ENCODE measurements at places on chromosomes 2 and 18. TPM values are rescaled to one million over a fixed set of nuclear protein-coding genes. Genes with fewer than 3 reads are reported as not detected.

Gene MAP3K19
- not detected for total RNA-seq

Gene FBXO48
- total RNA-seq, result 1.2 TPM

GRCh38 chr2:154724194-154724797 is 25.8 kb downstream of the KCNJ3 start:
- H3K4me3 ChIP-seq, result no peak overlapping the region
- peaks cover 16% of the 10 kb centered on the region for H3K36me3 ChIP-seq
- DNase-seq, result no peak

DNA sequence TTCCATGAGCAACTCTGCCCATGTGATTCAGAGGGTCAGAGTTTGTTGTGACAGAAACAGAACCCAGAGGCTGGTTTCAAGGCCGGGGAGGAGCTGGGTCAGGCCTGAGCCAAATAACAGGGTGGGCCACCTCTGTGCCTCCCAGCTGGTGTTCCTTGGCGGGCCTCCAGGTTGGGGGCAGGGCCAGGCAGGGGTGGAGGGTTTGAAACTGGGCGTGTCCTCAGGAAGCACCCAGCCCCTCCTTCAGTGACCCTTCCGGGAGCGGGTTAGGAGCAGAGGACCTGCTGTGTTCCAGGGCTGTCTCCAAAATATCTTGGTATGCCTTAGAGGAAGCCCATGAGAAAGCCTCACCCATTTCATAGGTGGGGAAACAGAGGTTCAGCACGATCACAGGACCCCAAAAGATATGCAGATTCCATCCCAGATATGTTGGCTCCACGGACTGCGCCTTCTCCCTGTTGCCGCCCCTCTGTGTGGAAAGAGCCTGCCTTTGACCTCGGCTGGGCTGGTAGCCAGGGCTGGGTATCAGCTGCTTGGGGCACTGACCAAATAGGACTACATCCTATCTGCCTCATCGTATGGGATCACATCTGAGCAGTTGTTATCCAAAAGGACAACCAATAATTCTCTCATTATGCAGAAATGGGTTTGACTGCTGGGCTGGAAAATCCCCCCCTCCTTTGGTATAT is 74.8 kb upstream of the GLI2 start:
- DNase-seq, result no peak
- no peak overlapping the region for H3K27ac ChIP-seq
- peaks cover 4% of the 10 kb centered on the region for H3K36me3 ChIP-seq
- H3K27me3 ChIP-seq, result peaks cover 48% of the 10 kb centered on the region
- H3K4me3 ChIP-seq, result no peak overlapping the region

DNA sequence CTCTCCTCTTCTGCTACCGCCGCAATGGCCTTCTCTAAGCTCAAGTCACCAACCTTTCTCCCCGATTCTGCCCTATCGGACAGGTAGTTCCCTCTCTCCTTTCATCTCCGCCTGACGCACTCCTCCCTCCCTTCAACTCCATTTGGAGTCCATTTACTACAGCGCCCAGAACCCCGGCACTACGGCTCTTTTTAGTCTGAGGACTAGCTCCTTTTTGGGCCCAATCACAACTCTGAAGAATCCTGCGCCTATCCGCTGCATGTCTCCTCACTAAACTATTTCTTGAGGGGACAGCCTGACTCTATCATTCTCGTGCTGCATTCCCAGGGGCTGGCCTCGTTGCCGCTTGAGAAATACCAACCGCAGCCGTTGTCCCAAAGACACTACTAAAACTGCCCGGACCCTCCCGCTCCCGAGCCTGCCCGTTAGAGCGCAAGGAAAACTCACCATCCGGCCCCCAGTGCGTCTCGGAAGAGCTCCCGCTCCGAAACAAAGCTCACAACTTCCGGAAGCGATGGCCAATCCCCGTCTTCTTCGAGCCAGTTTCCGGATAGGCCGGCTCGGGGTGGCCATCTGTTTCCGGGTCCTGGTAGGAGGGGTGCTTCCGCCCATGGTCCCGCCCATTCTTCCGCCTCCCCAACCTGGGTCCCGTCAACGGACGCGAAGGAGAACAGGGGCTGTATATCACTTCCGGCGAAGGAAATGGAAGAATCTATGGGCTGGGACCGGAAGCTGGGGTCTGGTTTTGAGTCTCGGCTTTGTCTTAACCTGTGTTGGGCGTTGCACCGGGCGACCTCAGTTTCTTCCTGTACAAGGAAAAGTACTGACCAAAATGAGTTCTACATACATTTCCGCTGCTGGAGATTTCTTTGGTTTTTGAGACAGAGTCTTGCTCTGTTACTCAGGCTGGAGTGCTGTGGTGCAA is at the start of gene TPRKB:
Gene TPRKB (minus strand): TSS at position 491 of the 925 bp plus-strand sequence. CDS start 2,776 bp downstream, outside the sequence.
- peak; percentile 76 for DNase-seq
- peaks cover 5% of the 10 kb centered on the region for H3K4me1 ChIP-seq
- H3K27me3 ChIP-seq, result peaks cover 26% of the 10 kb centered on the region
- peaks cover 18% of the 10 kb centered on the region for H3K36me3 ChIP-seq
- H3K4me3 ChIP-seq, result peak within 1 kb of the TSS; percentile 99

DNA sequence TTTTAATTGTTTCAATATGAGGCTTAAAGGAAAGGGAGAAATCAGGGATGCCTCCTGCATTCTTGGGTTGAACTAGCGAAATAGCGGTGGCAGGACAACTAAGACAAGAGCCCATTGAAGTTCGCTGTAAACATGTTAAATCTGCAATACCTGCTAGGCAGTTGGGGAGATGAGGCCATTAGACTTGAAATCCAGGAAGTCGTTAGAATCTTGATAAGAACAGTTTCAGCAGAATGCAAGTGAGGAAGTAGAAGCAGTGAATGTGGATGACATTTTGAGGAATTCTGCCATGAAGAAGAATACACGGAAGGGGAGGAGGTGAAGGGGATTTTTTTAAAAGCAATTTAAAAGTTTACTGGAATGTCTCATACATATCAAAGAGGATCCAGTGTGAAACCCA is 109.7 kb downstream of the LPIN1 start:
- no peak for DNase-seq
- peaks cover 4% of the 10 kb centered on the region for H3K27me3 ChIP-seq

DNA sequence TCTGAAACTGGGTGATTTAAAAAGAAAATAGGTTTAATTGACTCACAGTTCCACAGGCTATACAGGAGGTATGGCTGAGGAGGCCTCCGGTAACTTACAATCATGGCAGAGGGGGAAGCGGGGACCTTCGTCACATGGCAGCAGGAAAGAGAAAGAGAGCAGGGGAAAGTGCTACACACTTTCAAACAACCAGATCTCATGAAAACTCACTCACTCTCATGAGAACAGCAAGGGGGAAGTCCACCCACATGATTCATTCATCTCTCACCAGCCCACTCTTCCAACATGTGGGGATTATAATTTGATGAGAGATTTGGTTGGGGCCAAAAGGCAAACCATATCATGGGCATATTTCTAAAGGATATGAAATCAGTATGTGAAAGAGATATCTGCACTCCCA is 12.0 kb upstream of the ARHGAP15 start:
- no peak overlapping the region for H3K4me3 ChIP-seq
- no peaks in the 10 kb centered on the region for H3K36me3 ChIP-seq

DNA sequence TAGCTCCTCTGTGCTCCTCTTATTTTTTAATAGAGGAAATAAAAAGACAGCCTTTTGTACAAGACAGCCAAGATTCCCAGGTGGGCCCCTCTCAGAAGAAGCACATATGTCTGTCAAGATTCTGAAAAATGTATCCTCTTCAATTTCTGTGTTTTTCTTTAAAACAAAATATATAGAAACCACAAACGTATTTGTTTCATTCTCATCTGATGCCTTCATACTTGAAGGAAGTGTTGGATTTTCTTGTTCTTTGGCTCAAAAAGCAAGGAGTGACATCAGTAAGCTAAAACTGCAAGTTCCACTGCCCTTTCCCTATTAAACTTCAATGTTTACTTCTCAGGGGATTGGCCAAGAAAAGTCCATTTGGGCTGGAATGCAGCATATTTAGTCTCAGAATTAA is 193.8 kb upstream of the OSR1 start:
- no peak overlapping the region for H3K4me3 ChIP-seq
- peaks cover 8% of the 10 kb centered on the region for H3K27me3 ChIP-seq
- H3K4me1 ChIP-seq, result peaks cover 13% of the 10 kb centered on the region
- DNase-seq, result no peak
- H3K36me3 ChIP-seq, result no peaks in the 10 kb centered on the region

DNA sequence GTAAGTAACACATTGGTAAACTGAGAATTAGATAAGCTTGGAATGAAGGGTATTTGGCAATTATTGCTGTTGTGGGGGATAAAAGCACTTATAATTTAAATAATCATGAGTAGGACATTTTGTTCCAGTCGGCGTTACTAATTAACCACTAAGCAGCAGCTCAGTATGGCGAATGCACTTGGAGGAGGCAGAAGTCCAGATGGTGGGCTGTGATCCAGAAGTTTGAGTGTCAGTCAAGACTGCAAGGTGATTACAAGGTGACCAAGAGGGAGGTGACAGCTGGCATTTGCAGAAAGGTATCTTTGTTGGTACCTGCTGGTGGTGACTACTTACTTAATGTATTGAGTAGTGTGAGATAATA is 643.6 kb upstream of the FAM98A start:
- no peaks in the 10 kb centered on the region for H3K27me3 ChIP-seq
- H3K4me1 ChIP-seq, result peaks cover 10% of the 10 kb centered on the region
- H3K27ac ChIP-seq, result peak overlapping the region; percentile 46
- no peak overlapping the region for H3K4me3 ChIP-seq
- DNase-seq, result no peak
- no peaks in the 10 kb centered on the region for H3K36me3 ChIP-seq

Data from progenitor cell of endocrine pancreas (in vitro differentiated cells).